ENCODE measurements at places on chromosomes 3 and 15.

DNA sequence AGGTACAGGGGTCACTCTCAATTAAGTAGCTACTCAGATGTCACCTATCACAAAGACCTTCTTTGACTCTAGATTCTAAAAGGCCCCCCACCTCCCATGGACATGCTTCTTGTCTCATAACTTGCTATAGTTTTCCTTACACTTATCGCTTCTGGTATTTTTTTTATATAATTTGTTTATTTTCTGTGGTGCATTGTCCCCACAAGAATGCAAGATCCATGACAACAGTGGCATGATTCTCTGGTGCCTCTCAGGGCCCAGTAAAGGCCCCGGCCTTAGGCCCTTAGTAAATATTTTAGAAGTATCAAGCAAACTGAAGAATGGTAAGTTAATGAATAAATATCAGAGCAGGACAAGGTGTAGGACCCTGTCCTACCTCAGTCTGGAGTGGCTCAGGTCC is 248.6 kb downstream of the CBLB start:
- DNase-seq = no peak

DNA sequence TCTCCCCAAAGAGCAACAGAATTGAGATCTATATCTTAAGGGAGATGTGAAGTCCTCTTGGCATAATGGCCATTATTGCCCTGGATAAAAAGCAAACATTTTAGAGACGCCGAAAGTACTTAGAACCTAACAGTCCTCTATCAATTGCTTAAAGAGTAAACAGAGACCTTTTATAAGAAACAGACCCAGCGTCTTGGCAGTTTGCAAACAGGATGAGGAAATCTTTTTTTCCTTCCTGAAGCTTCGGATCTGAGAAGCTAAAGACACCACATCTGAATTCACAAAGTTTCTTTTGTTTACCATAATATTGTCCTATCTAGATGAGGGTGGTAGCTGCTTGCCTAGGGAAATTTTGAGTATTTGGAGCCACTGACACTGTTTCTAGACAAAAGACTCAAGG is 59.9 kb upstream of the LIMD1 start:
- DNase-seq = no peak

GRCh38 chr3:182234881-182235280 is 523.2 kb downstream of the SOX2 start:
- DNase-seq = no peak

DNA sequence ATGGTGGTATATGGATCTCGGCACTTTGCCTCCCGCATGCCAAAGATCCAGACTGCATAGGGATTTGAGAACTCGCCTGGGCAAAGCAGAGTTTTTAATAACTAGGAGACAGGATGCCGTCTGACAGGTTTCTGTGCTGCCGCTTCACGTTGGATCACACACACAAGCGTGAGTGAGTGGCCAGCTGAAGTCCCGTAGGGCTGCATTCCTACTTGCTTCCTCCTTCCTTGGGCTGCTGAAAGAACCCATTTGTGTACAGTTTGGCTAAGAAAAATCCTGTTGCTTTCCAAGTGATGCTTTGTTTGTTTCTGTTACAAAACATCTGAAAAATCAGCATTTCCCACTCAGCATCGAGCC is 604.3 kb upstream of the CFAP20DC start:
- DNase-seq = peak; percentile 17

GRCh38 chr15:83282776-83283137 is 1.7 kb downstream of the BNC1 start:
- DNase-seq = peak; percentile 33

- peak; percentile 96 for DNase-seq
Measured at GRCh38 chr15:80058851-80059785, at the start of gene ZFAND6. Gene ZFAND6 (plus strand): TSS chr15:80059676. CDS start chr15:80120345, 60,669 bp downstream.

DNA sequence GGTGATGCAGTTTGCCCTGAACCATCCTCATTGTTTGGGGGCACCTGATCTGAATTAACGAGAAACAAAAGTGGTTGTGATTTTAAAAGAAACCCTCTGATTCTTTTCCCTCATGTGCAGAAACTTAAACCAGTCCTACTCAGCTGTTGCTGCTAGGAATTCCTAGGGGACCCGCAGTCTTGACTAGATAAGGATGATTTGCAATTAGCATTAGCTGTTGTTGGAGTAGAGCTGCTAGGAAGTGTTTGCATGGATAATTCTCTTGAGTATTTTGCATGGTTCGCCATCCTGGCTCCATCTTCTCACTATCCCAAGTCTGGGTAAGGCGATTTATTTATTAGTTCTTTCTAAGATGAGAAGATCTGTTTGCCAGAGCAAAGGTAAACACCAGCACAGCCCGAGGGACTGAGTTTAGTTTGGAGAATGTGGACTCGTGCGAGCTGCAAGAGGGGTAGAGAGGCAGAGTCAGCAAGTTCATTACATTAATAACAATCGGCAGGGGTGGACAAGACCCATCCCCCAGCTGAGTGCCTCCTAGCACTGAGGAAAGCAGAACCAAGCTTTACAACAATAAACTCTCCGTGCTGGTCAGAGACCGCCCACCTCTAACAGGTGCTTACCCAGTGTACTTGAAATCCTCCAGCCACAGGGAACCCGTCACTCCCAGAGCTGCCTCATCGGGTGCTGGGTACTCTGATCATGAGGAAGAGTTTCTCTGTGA is 4.1 kb downstream of the FGD5 start:
- no peak for DNase-seq

DNA sequence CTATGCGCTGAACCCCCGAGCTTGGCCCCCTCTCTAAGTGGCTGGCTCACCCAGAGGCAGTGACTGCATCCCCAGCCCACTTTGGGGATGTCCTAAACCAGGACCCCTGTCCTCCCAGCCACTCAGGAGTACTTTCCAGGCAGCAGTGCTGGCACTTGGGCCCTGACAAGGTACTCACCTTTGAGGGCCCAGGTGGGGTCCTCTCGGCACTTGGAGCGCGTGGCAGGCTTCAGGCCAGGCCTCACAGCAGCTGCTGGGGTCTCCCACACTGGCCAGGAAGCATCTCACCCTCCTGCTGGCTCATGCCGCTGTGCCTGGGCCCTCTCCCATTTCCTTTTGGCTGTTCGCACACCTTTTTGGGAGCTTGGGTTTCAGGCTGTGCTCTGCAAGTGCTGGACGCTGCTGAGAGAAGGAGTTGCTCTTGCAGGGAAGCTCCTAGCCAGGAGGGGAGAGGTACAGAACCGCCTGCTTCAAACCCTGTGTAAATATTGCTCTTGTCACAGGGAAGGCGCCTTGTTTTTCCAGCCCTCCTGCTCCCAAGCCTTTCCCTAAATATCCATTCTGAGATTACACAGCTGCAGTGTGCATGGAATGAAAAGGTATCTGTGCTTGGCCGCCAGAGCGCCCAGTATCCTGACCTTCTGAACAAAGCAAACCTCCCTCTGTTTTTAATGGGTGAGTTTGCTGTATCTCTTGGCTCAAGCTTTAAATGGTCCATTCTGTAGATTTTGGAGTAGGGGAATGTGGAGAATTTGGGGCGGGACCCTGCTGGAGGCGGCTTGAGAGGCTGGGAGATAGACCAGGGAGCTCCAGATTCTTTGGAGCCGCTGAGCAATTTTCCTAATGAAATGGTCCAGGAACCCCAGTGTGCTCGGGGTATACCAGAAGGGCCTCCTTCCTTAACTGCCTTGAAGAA is 45.6 kb downstream of the DNASE1L3 start:
- peak; percentile 57 for DNase-seq

DNA sequence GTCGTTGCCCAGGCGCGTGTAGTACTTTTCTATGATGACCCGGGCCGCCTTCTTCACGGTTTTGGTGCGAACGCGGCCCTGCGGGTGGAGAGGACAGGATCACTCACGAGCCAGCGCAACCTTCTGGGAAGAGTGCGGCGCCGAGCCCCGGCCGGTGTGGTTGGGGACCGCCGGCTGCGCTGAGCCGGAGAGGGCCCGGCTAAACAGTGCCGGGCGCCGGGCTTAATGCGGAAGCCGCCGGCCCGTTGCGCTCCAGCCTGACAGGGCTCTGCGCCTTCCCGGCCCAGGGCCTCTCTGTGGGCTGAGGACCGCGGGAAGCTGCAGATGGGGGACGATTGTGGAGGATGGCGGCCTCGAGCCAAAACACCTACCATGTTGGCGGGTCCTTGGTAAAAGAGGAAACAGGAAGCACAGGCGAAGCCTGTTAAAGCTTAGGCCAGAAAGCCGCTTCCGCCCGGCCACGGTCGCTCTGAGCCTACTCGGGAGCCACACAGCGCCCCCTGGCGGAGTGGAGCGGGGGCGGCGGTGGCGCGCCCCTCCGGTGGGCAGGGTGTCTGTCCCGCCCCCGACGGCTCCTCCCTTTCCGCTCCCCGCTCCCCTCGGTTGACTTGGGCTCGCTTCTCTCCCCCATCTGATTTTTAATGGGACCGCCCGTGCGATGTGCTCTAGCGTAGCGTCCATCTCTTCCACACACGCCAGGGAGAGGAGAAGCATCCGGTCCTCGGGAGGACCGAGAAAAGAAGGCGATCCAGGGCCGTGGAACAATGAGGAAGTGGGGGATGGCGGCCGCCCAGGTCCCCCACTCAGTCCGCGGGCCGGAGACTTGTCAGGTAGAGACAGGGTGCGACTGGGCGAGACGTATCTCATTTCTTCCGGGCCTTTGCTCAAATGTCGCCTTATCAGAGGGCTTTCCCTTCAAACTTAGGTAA is at the start of gene RPS17:
TSS of gene RPS17 (minus strand) at position 403 of the 929 bp plus-strand sequence. CDS start at position 374, 29 bp downstream.
- peak; percentile 95 for DNase-seq

- peak; percentile 92 for DNase-seq
Measured at GRCh38 chr3:63824309-63824708, 5.2 kb downstream of the C3orf49 start.

- peak; percentile 77 for DNase-seq
Measured at GRCh38 chr15:64905119-64905831, 6.4 kb upstream of the ANKDD1A start.

GRCh38 chr3:30221619-30222018 is 384.8 kb upstream of the TGFBR2 start:
- DNase-seq = peak; percentile 52

DNA sequence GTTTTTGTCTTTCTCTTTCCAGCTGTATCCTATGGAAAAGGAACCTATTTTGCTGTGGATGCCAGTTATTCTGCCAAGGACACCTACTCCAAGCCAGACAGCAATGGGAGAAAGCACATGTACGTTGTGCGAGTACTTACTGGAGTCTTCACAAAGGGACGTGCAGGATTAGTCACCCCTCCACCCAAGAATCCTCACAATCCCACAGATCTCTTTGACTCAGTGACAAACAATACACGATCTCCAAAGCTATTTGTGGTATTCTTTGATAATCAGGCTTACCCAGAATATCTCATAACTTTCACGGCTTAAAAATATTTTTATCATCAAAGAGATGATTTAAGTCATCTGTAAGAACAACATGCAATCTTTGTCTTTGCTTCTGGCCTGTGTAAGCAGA is 44.9 kb upstream of the PARP14 start:
- peak; percentile 57 for DNase-seq

- DNase-seq = no peak
Measured at GRCh38 chr3:134380249-134380648, 6.0 kb upstream of the AMOTL2 start.

GRCh38 chr15:61556037-61556648 is 327.0 kb upstream of the RORA start:
- DNase-seq = peak; percentile 73

GRCh38 chr3:55488398-55489055 is 1.4 kb upstream of the WNT5A start:
- DNase-seq = peak; percentile 81

- DNase-seq = no peak
Measured at GRCh38 chr3:139493826-139494385, 17.6 kb upstream of the RBP2 start.

- no peak for DNase-seq
Measured at GRCh38 chr3:196360586-196360985, 22.4 kb upstream of the TM4SF19 start.

GRCh38 chr15:71454462-71454996 is 339.3 kb downstream of the THSD4 start:
- DNase-seq = no peak

- DNase-seq = no peak
Measured at GRCh38 chr3:195696632-195697278, 24.0 kb upstream of the MUC20 start.

DNA sequence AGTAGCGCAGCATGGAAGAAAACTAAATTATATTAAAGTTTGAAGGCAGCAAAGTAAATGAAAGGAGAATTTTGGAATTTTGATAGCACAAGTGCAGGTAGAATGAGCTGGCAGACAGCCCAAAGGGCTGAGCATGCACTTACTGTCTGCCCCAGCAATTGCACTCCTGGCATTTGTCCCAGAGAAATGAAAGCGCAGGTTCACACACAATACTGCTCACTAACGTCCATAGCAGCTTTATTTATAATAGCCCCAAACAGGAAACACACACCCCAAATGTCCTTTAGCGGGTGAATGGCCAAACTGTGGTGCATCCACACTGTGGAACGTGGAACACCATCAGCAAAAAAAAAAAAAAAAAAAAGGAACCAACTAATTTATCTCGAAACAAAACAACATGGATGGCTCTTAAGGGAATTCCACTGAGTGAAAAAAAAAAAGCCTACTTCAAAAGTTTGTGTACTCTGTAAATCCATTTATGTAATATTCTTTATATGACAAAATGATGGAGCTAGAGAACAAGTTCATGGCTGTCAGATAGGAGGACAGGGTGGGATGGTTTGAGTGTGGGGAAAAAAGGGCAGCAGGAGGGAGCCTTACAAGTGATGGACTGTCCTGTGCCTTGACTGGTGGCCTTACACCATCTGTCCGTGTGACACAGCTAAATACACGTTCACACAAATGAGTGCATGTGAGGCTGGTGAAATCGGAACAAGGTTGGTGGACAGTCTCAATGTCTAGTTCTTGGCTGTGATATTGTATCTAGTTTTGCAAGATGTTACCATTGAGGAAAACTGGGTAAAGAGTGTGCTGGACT is 6.0 kb upstream of the TM2D3 start:
- DNase-seq = no peak

- no peak for DNase-seq
Measured at GRCh38 chr3:98584547-98584946, 8.9 kb downstream of the CPOX start.

DNA sequence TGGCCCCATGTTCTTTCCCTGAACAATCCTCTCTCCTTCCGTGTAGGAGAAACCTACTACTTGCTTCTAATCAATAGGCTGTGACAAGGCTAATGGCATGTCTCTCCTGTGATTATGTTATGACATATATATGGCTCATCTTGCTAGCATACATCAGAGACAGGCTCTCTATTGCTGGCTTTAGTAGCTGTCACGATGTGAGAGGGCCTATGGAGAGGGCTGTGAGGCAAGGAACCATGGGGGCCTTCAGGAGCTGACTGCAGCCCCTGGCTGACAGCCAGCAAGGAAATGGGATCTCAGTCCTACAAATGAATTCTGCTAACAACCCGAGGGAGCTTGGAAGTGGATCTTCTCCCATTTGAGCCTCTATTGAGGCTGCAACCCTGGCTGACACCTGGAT is 96.3 kb downstream of the EOMES start:
- peak; percentile 40 for DNase-seq

- no peak for DNase-seq
Measured at GRCh38 chr15:62953021-62953420, 89.5 kb upstream of the TPM1 start.

- DNase-seq = no peak
Measured at GRCh38 chr15:81275711-81276392, 48.1 kb downstream of the STARD5 start.

- DNase-seq = no peak
Measured at GRCh38 chr3:154013736-154014135, 107.5 kb upstream of the ARHGEF26 start.

GRCh38 chr3:52227766-52228165 is 2.3 kb upstream of the TLR9 start:
- DNase-seq = no peak

GRCh38 chr15:98076021-98076816 is 115.7 kb downstream of the ARRDC4 start:
- DNase-seq = peak; percentile 27
